Activated naive CD4-positive, alpha-beta T cell (primary cell): ENCODE measurements at places on chromosomes 4 and X.
A peak's percentile ranks its signal among the peaks of the same experiment; 100 is the strongest.

GRCh38 chr4:173370130-173370476, 651 bp upstream of the SAP30 start:
- peak; percentile 64 for DNase-seq

DNA sequence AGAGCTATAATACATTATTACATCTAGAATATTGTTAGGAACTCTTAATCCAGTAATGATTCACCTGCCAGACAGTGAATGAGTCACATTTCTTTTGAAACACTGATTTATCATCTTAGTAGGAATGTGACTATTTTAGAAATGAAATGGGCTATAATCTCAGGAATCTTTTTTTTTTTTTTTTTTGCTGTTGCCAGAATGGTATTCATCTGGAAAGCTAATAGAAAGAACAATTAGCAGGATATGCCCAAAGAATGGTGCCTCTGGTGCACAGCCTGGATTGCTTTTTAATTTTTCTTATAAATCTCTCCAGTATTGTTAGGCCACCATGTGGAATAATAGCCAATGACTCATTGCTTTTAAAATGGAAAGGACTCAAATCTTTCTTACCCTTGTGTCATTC, 181.1 kb upstream of the SMIM31 start:
- no peak for DNase-seq

DNA sequence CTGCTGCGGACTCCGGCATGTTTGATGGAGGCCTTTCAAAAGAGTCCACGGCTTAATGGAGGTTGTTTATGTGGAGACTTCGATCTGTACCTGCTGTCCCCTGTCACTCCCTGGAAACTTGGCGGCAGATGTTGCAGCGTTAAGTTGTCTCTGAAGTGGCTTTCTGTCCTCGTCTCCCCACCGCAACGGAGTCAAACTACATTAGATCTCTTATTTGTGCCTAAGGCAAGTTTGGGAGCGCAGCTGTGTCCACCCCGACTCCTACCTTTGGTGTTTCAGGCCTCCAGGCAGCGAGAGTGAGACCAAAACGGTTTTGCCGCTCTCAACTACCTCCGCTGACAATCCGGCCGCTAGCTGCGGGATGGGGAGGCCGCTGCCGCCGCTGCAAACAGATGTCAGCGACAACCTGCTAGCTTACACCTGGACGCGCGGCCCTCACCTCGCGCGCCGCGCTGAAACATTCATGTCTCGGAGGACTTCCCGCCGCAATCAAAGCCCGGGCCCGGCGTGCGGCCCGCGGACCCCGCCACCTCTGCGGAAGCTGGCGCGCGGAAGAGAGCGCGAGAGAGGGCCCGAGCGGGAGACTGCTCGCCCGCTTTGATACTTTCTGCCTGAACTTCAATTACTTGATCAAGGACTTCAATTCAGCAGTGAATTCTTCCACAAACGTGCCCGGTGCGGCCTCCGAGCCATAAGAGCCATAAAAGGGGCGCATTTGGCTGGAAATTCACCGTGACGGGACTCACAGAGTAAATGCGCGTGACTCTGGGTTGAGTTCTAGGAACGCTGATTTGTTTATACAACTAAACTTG, 108.4 kb downstream of the ANTXR2 start:
- DNase-seq = no peak

- no peak for DNase-seq
These were observed 77.9 kb downstream of the SMARCA1 start for GRCh38 chrX:129445436-129445835.

DNA sequence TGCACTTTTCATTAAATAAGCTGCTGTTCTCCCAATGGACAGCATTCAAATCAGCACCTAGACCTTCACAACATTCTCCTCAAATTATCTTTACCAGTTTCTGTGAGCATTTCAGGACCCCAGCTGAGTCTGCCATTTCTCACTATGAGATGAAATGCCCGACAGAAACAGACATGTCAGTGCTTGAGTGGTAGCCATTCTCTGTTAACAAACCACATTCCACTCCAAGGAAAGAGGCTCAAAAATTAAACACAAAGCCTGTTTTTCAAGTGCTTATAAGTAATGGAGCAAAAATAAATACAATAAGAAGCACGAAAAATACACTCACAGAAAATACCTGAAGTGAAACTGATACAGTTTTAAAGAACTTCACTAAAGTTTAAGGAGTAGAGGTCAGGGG, 320.2 kb upstream of the PRPS2 start:
- no peak for DNase-seq

GRCh38 chrX:139766545-139766983, 58.6 kb upstream of the MCF2 start:
- no peak for DNase-seq

DNA sequence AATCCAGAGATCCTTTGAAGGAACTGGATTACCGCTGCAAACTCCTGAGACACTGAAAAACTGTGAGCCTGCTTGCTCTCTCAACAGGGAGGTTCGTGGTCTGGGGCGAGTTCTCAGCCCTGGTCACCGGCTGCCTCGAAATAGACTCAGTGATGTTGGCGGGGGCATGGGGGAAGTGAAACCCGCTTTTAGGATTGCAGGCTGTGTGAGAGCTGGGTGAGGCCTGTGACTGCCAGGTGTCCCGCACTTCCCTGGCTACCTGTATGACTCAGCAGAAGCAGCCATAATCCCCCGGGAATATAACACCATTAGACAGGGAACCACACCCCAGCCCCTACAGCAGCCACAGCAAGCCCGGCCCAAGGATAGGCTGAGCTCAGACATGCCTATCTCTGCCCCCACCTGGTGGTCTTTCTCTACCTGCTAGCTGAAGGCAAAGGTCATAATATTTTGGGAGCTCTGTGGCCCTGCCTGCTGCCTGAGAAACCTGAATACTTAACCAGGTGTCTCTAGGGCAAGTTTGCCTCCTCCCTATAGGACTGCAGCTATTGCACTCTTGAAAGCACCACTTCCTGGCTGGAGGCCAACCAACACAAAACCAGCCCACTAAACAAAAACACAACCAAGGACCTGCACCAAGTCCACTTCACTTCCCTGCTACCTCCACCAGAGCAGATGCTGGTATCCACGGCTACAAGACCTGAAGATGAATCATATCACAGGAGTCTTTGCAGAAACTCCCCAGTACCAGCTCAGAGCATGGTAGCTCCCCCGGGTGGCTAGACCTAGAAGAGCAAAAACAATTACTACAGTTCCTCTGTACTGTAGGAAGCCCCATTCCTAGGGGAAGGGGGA, 202.0 kb downstream of the RRAGB start:
- no peak for DNase-seq

DNA sequence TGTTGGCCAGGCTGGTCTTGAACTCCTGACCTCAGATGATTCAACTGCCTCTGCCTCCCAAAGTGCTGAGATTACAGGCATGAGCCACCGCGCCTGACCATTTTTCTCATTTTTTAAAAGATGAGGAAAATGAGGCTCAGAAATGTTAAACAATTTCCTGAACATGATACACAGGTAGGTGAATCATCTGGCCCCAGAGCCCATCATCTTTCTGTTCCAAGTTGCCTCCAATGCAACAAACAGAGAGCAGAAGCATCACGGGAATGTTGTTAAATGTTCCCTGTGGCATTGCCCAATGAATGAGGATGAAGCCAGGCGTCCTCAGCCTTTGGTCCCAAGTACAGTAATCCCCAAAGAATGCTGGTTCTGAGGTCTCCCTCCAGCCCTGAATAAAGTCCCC, 31.3 kb upstream of the ANXA5 start:
- DNase-seq = no peak

- no peak for DNase-seq
These were observed 506.1 kb downstream of the RPA4 start for GRCh38 chrX:97389761-97390192.

DNA sequence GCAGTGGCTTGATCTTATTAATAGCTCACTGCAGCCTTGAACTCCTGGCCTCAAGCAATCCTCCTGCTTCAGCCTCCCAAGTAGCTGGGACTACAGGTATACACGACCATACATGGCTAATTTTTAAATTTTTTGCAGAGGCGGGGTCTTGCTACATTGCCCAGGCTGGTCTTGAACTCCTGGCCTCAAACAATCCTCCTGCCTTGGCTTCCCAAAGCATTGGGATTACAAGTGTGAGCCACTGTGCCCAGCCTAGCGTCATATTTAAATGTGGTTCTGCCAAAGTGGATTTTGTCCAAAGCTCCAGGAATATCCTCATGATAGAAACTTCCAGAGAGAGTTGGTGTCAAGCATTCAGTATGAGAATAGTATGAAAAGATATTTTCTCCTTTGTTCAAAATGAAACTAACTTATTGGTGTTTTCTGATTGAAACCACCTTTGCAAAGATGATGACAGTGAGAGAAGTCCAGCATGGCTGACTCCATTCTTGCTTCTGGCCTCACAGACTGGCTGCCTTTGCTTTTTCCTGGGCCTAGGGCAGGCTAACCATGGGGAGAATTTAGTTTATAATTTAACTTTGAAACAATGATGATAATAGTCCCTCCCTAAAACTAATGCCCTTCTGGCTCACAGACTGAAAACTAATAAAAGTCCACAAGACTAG, 129.0 kb downstream of the C4orf51 start:
- no peak for DNase-seq

DNA sequence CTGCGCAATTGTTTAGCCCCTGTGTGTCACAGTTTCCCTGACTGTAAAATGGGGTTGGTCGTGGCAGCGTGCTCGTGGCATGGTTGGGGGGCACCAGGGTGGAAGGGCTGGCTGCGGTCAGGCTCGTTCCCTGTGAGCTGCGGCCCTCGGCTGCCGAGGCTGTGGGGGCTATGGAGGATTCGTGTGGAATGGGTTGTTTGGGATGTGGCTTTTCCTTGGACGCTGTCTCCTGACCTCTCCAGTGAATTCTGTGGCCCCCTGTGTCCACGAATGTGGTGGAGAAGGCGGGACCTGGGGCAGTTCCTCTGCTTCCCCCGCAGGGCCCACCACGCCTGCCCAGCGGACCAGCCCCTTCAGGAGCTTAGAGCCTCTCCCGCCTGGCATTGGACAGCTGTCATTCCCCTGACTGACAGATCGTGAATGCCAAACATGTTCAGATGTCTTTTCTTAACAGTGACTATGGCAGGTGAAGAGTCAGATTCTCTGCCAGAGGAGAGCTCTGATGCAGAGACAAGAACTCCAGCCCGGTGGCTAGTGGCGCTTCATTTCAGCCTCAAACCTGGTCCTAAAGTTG, 17.2 kb upstream of the HGFAC start:
- DNase-seq = no peak
